ENCODE measurements at places on chromosomes 5 and 9.

GRCh38 chr9:8095672-8096086 is 296.1 kb upstream of the DMAC1 start:
- DNase-seq: peak; percentile 73

GRCh38 chr5:158471535-158471924 is 612.6 kb upstream of the CLINT1 start:
- DNase-seq: no peak

GRCh38 chr5:158378931-158379330 is 520.0 kb upstream of the CLINT1 start:
- DNase-seq: no peak

DNA sequence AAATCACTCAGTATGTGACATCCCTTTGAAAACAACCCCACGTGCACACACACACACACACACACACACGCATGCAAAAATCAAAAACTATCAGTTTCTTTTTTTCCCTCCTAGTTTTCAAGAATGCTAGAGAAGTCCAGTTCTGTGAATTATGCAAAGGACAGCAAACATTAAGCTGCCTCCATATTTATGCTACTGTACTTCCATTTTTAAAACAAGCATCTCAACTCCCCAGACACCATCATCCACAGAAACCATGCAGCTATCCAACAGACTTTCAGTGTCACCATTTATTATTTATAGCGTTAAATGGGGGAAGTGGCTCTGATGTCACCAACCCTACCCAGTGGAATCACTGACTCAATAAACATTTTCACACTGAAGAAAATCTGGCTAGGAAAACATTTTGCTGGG is 1.6 kb downstream of the FBXW11 start:
- no peak for DNase-seq

GRCh38 chr9:74800226-74800625 is 87.5 kb downstream of the TRPM6 start:
- DNase-seq: no peak

DNA sequence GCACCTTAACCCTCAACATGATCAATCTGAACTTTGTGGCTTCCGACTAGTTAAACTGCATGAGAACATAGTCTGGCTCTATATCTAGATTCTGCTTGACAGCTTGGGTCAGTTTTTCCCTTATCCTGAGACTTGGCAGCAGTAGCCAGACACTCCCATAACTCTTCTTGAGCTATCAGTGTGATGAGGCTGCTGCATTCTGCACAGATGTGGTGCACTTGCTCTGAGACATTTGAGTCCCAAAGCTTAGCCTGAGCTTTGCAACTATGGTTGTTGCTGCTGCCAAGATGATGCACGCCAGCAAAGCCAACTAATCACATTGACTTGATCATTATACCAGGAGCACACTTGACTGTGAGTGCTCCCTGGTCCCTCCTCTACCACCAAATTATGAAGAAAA is 36.2 kb downstream of the MOCS2 start:
- DNase-seq: no peak

DNA sequence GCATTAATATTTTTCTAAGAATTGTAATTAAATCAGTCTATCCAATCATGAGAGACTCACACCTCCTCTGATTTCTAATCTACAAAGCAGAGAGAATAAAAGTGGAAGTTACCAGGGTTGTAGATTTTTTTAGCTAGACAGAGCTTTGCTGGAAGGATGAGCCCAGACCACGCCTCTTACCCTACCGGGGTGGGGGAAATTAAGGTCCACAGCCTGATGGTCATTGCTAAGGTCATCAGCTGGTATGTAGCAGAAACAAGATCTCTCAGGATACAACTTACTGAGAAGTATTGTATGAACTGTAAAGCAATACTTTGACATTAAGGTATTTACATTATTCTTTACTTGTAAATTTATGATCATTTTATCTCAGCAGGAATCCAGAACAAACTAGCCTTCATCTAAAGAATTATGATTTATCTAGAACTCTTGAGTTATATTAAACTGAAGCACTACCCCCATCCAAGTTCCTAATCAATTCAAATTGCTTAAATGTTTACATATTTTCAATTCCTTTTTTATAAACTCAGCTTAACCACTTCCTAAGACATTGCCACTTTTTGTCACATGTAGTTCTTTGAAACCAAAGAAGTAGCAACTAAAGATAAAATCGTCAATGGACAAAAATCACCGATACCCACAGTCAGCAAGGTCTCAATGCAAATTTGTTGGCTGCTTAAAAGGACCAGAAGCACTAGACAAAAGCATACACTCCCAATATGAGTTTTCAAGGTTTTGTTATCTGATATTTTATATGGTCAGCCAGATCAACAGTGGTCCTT is 225.8 kb upstream of the DAPK1 start:
- no peak for DNase-seq

DNA sequence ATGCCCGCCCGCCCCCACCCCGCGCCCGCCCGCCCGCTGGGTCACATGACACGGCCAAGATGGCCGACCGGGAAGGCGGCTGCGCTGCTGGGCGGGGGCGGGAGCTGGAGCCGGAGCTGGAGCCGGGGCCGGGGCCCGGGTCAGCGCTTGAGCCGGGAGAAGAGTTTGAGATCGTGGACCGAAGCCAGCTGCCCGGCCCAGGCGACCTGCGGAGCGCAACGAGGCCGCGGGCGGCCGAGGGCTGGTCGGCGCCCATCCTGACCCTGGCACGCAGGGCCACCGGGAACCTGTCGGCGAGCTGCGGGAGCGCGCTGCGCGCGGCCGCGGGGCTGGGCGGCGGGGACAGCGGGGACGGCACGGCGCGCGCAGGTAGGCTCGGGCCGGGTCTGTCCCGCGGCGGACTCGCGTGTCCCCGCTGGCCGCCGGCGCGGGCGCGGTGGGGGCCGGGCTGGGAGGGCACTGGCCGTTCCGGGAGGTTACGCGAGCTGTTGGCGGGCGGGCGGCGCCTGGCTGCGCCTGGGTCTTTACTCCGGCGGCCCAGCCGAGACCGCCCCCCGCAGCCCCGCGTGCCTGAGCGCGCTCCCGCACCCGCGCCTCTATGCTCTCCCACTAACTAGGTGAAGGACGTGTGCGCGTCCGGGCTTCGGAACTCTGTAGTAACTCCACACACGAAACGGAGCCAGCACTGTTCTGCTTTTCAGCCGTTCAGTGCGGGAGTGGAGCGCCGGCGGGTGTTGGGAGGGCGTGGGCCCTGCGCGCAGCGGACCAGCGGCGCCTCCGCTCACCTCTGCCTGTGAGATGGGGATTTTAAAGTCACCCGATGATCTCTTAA is at the start of gene RUFY1:
Gene RUFY1 (plus strand): TSS at position 44 of the 832 bp plus-strand sequence. CDS start 16 bp downstream, at position 60.
- DNase-seq: peak; percentile 84

GRCh38 chr5:96781031-96781971 is 26.4 kb downstream of the ERAP1 start:
- no peak for DNase-seq

DNA sequence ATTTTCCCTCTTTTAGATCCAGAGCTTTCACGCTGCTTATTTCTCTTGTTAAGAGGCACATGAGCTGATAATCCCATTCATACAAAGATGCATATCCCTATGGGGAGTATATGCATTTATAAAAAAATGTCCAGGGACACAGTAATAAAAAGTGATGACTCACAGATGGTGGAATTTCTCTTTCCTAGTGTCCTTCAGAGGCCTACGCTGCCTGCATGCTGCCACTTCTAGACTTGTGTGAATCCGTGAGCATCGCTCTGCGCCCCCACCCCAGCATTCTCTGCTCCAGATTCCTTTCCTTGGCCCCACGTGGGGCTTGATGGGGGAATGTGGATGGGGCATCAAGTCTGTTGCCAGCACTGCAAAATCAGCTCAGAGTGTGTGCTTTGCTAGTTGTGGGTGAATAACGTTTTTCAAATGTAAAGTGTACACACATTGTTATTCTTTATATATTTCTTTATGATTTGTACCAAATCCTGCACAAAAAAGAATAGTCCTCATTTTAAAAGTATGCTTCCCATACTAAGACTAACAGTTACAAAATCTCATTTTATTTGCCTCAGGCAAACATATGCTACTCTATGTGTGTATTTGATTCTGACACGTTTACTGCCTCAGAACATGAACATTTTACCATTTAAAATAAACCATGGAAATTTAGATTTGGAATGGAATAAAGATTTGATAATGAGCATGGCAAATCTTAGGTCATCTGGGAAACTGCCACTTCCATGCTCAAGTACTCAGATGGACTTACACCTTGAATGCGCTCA is 22.4 kb upstream of the RASGRF2 start:
- peak; percentile 88 for DNase-seq

- peak; percentile 12 for DNase-seq
Observed at GRCh38 chr5:103441523-103441922, 121.1 kb downstream of the NUDT12 start.

GRCh38 chr5:58886315-58887207 is 303.7 kb downstream of the RAB3C start:
- DNase-seq: peak; percentile 64

GRCh38 chr5:58076483-58077257 is 383.2 kb downstream of the PLK2 start:
- DNase-seq: no peak

GRCh38 chr5:72721844-72722243 is 94.6 kb upstream of the TNPO1 start:
- DNase-seq: no peak

DNA sequence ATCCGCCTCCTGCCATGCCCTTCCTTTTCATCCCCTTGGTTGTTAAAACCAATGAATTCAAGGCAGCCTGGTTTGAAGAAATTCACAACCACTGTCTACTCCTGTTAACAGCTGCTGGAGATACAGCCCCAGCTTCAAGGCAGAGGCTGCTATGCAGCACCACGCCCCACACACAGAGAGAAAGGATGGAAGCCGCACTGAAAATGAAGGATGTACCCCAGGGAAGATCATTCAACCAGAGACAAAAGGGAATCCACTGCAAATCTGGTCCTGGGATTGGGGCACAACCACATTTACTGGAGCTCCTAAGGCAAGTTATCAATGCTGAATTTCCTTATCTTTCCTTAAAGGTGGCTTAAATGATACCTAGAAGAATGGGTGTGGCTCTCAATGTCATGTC is 58.7 kb downstream of the DPYSL3 start:
- no peak for DNase-seq

- DNase-seq: no peak
Observed at GRCh38 chr9:137547687-137548543, 2.3 kb downstream of the PNPLA7 start.

GRCh38 chr5:134772461-134773125 is 14.0 kb downstream of the DDX46 start:
- DNase-seq: no peak

GRCh38 chr9:137046088-137046787 is at the start of gene NPDC1:
Gene NPDC1, minus strand, starts transcription at chr9:137046177. Its CDS starts 188 bp downstream, at chr9:137045989.
- DNase-seq: peak; percentile 93

GRCh38 chr5:56517011-56517416 is 283.9 kb upstream of the ANKRD55 start:
- no peak for DNase-seq

DNA sequence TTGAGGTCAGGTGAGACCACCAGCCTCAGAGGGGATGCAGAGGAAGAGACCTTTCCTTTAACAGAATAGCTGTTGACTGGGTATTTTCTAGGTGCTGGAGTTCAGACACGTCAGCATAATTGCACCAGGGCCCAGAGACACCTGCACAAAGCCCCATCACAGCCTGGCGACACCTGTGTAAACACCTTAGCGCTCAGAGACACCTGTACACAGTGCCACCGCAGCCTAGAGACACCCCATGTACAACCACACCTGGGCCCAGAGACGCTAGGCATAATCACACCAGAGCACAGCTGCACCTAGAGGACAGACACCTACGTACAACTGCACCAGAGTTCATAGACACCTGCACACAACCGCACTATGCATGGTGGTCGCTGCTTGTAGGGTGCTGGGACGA is 1.0 kb downstream of the TRIP13 start:
- no peak for DNase-seq

DNA sequence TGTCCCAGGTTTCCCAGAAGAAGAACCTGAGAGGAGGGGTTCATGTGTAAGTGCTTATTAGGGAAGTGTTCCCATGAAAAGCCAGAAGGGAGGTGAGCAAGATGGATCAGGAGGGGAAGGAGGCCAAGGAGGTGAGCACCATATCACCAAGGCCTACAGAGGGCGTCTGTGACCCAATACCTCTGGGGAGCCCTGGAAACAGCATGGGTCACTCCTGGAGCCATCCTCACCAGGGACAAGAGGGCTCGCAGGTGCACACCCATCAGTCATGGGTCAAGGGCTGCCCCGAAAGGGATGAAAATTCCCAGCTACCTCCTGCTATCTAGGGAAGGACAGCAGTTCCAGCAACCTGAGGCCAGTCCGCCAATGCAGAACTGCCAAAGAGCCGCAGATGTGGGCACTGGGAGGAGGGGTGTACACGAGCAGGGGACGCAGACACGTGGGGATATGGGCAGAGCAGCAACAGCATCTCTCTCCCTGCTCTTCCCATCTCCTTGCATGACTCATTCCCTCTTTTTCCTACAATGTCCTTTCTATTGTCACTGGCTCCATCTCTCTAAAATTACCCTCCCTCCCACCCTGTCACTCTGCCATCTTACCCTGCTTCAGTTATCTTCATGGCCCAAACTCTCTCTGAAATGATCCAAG is 167.6 kb upstream of the FSTL4 start:
- no peak for DNase-seq

- no peak for DNase-seq
Observed at GRCh38 chr5:54073131-54073530, 237.2 kb downstream of the ARL15 start.

- no peak for DNase-seq
Observed at GRCh38 chr5:151886546-151887275, 37.9 kb downstream of the GLRA1 start.

GRCh38 chr9:118223111-118223510 is 518.9 kb downstream of the TLR4 start:
- no peak for DNase-seq

DNA sequence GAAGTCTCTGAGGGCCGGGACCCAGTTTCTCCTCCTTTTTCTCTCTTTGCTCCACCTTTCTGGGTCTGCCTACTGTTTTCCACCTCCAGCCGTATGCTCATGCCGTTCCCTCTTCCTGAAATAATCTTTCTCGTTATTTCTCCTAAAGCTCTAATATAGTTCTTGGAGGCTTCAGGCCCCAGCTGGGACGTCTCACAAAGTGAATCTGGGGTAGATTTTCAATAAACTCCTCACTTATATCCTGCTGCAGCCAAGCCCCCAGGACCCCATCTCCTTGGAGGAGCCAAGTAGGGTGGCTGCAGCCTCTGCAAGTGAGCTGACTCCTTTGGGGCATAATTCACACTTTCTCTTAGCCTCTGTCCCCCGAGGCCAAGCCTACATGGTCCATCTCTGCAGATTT is 14.2 kb upstream of the CRB2 start:
- no peak for DNase-seq
